ENCODE measurements at places on chromosomes 5 and 9.
A peak's percentile ranks its signal among the peaks of the same experiment; 100 is the strongest.

GRCh38 chr9:89806371-89807100, 201.7 kb downstream of the GADD45G start:
- DNase-seq = no peak

- no peak for DNase-seq
These were observed 78.3 kb upstream of the TRIO start for GRCh38 chr5:14064841-14065240.

GRCh38 chr5:27590503-27590902, 552.1 kb upstream of the CDH9 start:
- DNase-seq = no peak

- no peak for DNase-seq
These were observed 140.7 kb upstream of the RANBP3L start for GRCh38 chr5:36442352-36442751.

DNA sequence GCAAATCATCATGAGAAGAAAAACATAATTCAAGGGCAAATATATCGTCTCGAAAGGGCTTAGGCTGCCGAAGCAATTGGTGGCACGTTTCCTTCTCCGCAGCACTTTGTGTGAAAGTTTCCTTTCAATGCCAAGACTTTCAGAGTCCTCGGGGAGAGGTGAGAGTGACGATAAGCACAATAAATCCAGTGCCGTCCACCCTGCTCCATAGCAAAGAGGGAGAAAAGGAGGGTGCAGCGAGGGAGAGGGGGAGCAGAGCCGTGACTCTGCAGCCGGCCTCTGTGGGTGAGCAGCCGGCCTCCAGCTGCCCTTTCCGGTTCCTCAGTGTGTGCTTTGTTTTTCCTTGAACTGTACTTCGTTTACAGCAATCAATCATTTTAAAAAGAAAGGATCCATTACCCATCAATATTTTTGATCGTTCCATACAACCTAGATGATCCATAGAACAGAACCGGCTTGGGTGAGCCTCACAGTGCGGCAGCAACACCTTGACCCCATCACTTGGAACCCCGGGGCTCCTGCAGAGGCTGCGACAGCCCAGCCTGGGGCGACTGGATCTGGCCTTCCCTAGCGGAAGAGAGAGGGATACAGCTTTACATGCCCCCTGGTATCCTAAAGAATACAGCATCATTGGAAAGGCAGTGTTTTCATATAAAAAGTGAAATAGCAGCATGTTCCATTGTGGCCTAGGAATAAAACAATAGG, 247.0 kb upstream of the IRX4 start:
- no peak for DNase-seq

DNA sequence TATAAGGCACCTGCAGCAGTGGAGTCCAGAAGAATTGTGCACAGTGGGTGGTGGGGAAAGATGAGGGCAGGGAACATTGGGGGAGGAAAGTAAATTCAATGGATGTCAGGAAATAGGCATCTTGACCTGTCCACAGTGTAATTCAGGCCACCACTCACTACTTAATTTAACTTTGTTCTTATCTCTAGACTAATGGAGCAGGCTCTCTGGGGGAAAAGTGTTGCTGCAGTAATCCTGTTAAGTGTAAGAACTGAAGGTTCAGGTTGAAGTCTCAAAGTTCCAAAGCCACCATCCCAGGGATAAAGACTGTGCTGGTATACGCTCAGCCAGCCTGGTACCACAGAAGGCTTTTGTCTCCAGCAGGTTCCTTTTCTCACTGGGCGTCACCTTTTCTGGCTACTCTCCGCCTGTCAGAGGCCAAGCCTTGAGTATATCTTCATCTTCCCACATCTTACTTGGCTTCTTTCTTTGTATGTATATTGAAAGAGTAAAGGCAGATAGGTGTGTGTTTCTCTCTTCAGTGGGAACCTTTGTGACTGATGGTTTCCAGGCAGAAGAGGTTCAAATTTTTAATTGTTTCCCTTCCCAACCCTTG, 150.9 kb upstream of the DMRT1 start:
- DNase-seq = no peak

GRCh38 chr9:134957945-134958227, 40.2 kb upstream of the FCN1 start:
- no peak for DNase-seq

DNA sequence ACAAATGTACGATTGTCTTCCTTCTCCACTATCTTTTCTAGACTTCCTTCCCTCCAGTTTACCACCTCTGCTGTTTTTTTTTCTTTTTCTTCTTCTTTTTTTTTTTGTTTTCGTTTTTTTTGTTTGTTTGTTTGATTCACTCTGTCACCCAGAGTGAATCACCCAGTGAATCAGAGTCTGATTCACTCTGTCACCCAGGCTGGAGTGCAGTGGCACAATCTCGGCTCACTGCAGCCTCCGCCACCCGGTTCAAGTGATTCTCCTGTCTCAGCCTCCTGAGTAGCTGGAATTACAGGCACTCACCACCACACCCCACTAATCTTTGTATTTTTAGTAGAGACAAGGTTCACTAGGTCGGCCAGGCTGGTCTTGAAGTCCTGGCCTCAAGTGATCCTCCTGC, 375.7 kb downstream of the NTRK2 start:
- DNase-seq = no peak

DNA sequence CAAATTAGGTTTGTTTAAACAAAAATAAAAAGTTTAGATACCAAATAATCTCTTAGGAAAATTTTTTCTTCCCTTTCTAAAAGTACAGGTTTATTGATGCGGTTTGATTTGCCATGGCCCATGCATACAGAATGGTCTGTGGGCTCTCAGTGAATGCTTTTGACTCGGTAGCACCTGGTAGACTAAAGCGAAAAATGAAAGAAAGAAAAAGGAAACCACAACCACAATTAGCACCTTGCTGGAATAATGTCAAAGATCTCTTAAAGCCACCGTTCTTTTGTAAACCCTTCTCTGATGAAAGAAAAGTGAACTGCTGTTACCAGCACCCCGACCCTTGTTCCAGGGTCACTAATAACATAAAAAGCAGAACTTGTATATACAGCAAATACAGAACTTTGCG, 157.9 kb downstream of the NFIB start:
- no peak for DNase-seq

- no peak for DNase-seq
These were observed 83.1 kb downstream of the COL27A1 start for GRCh38 chr9:114238472-114238871.

- no peak for DNase-seq
These were observed 138.7 kb downstream of the SNX18 start for GRCh38 chr5:54656261-54656728.

DNA sequence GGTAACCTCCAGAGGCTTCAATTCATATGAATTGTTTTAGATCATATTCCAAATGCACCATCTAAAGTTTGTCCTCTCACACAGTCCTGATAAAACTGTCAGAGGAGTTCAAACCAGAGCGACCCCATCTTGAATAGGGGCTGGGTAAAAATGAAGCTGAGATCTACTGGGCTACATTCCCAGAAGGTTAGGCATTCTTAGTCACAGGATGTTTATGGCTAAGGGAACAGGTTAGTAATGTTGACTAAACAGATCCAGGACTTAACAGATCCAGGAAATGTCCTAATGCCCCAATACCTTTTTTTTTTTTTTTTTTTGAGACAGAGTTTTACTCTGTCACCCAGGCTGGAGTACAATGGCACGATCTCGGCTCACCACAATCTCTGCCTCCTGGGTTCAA, 192.6 kb upstream of the PRDM9 start:
- DNase-seq = no peak

DNA sequence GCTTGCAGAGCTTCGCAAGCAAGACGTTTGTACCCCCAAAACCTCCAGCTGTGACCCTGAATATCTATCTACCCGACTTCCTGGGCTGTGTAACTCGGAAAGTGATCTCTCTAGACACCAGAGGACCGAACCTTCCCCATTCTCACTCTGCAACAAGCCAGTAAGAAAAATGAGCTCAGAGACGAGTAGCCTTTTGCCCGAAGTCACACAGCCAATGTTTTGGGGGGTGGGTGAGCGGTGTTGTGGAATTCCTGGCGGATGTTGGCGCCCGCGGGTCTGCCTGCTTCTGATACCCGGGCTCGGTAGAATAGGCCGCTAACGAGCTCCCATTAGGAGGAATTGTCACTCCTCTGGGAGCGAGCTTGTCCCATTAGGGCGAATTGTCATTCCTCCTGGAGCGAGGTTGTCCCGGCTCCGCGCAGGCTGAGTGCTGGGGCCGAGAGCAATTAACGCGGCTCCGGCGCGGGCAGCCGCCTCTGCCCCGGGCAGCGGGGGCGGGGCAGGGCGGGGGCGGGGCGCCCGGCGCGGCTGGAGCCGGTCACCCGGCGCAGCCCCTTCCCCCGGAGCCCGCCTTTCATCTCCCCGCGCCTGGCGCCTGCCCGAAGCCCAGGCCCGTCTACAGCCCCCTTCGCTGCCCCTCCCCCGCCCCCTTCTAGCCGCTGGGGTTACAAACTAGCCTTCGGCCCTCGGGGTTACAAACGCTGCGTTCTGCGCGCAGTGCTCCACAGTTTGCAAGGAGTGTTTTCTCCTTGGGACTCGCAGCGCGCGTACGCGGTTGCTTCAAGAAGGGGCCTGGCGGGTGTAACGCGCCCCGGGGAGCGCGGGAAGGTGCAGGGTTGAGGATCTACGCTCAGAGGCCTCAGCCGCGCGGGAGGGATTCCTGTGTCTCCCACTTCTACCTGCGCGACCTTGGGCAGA, 3.5 kb upstream of the MSX2 start:
- DNase-seq = no peak

- DNase-seq = no peak
These were observed 76.7 kb downstream of the FGF1 start for GRCh38 chr5:142609142-142609541.

DNA sequence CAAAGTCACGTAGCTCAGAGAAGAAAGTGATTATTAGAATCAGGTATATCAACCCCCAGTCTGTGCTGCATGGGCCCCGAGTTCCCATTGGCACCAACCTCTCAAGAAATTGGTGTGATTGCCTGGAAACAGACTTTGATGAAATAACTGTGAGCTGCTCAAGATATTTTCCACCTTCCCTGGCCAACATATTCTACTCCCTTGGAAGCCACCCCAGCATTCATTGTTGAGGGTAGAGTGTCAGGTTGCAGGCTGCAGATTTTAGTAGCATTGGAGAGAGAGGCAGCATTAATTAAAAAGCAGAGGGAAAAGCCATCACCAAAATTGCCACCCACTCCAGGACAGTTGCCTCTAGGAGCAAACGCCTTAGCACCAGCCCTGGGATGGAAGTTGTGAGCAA, 154.2 kb upstream of the TNPO1 start:
- DNase-seq = no peak

DNA sequence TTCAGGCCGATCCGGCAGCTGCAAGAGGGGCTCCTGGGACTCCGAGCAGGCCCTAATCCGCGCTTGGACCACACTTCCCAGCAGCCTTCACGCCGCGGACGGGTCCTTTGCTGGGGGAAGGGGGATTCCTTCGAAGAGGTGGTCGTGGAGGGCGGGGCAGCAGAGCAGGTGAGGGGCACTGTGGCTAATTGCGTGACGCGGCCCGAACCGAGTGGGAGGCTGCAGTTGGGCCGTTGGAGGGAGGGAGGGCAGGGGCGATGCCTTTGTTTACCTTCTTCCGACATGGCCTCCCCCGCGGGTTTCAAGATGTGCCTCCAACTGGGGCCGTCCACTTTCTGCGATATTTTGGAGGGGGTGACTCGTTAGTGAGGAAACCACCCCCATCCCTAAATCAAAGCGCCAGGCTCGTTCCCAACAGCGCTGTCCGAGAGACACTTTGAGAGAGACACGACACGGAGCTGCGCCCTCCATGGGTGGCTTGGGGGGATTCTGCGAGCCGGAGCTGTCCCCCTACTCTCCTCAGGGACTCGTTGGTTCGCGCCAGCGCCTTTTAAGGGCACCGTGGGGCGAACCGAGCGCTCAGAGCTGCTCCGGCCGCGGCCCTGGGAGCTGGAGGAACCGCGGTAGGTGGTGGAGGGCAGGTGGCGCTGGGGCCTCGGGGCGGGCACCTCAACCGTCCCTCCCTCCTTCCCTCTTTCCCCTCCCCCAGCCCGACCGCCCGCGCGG, at the start of gene FAM53C:
TSS of gene FAM53C (plus strand) at position 582 of the 726 bp plus-strand sequence. CDS start 3,070 bp downstream, outside the sequence.
- DNase-seq = peak; percentile 90

DNA sequence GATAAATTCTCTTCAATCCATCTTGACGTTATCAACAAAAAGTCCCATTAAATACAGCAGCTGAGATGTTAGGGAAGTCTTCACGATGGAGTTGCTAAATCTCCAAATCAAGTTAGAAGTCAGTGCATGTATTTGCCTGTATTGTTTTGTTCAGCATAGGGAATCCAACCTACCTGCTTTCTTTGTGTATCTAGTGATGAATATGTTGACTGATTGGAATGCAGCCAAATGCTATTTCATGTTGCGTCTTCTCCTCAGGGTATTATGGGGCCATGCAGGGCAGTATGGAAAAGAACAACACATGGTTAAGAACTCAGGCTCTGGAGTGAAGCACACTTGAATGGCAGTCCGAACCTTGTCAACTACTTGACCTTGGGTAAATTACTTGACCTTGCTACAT, 529.5 kb upstream of the ZNF462 start:
- no peak for DNase-seq

DNA sequence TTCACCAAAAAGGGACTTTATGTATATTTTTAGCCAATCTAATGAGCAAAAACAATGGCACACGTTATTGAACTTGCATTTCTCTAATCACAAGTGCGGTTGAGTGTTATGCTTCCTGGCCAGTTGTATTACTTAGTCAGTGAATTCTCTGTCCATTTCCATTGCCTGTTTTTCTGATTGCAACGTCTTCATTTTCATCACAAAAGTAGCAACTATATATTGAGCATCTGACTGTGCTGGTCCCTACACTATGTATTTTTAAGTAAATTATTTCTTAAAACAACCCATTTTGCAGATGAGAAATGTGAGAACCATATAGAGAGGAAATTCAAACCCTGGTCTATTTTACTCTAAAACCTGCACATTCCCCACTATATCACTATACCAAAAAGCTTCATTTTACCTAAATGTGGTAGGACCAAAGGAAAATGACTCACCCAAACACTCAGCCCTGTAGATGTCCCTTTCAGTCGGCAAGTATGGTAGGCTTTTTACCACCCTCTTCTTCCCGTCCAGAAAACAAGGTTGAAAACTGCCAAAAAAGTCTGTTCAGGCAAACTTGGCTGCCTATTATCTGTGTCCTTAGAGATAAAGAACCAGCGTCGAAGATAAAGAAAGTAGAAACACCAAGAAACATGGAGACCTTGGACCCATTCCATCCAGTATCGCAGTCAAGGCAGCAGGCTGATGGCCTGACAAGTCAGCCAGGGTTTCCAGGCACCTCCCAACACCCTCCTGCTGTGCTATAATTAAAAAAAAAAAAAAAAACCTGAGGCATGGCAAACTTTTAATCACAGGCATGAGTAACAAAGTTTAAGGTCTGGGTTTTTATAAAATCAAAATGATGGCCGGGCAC, 18.8 kb upstream of the FAM13B start:
- no peak for DNase-seq
